NCI-H2081 treated with DMSO at 0.1 percent for 48 hours (cell line): ENCODE measurements at places on chromosomes 3 and 15.

GRCh38 chr3:131427226-131427625 is 45.7 kb downstream of the NUDT16 start:
- no peak for DNase-seq

GRCh38 chr15:33722005-33722672 is 246.2 kb upstream of the CHRM5 start:
- no peak for DNase-seq

DNA sequence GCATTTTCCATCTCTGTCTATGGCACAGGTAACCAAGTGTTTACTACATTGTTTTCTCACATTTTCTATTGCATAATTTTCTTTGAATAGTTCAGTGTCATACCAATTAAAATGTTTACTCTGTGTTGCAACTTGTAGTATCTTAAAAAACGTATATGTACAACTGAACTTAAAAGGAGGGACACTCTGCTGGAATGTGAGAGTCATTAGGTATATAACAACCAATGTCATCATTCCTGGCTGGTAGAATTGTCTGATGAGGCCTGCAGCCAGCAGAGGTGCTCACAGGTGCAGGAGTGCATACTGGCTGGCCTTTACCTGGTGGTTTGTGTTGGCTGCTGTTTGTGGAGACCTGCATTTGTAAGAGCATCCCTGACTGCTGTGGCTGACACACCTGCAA is 19.1 kb upstream of the RARRES1 start:
- no peak for DNase-seq

DNA sequence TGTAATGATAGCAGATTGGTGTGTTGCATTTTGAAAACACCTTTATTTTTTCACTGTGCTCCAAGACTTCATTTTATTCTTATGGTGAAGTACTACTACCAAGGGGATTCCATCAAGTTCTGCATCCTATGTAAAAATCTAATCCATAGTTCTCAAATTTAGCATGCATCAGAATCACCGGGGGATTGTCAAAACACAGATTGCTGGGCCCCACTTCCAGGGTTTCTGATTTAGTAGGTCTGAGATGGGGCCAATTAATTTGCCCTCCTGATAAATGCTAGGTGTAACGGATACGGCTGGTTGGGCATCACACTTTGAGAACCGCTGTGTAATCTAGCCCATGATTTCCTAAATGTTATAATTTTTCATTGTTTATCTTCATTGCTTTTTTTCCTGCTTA is 692 bp downstream of the ZWILCH start:
- DNase-seq: no peak

DNA sequence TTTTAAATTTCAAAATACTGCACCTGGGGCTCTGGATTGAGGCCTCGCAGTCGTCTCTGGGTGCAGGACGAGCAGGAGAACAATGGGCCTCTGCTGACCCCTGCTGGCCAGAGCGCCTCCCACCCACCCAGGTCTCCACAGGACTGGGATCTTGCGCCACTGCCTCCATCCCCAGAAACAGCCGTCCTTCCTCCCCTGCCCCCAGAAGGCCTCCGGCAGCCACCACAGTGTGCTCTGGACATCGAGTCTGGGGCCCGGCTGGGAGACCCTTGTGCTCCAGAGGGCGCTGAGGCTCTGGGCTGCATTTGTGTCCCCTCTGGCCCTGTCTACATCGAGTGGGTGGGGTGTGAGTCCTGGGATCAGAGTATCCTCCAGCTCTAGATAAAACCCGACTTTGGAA is 6.7 kb upstream of the ACSBG1 start:
- DNase-seq: no peak

DNA sequence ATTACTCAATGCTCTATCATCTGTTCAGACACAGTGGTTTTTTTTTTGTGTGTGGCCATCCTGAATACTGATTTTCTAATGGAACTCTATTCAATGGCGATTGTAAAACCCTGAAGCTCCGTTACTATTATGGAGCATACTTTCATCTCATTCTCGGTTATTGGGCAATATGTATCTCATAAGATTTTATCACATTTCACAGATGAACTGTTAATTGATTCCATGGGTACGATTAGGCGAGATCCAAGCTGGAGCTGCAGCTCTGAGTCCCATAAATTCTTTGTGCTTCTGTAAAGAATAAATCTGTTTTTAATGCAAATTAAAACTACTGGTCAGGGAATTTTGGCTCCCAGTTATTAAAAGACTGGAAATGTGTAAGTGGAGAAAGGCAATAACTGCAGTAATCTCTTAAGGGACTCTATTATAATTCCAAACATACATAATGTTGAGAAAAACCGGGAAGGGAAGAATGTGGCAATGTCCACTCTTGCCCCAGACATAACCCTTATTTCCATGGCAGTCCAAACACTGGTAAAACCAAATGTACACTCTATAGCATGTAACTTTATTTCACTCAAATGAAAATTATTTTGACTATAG is 82.2 kb downstream of the GREM1 start:
- no peak for DNase-seq

DNA sequence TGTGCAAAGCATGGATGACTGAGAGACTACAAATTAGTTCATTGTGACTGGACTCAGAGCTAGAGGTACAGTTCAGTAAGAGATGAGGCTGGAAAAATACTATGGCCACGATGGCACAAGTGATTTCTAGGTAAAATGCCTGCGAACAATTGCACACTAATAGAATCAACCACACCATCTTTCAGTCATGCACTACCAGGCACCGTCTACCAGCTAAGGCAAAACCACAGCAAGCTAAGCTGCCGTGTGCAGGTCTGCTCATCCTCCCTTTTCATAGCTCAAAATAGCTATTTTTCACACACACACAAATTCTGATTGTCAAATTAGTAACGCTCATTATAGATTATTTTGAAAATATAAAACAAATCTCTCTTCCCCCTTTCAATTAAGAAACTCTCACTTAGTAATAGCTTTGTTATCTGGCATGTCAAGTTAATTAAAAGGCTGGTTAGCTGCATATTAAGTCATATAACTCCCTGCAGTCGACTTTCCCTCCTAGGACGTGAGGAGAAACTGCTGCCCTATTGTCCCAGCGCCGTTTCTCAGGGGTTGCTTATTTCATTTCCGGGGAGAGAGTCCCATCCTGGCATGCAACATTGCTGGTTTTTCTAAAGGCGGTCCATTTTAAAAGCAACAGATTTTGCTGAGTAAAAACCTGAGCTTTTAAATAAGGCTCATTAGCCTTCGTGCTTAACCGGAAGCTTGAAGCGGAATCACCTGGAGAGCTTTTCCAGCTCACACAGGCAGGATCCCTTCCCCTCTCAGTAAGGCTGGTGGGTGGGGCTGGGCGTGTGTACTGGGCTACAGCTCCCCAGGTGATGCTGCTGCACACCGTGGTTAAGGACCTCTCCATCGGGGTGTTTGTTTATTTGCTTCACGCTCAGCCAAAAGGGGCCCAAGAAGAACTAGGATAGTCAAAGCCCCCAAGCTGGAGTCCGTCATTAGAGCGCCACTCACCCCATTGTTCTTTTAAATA is 16.9 kb upstream of the MEX3B start:
- no peak for DNase-seq

- no peak for DNase-seq
Observed at GRCh38 chr3:186487037-186487436, 57.1 kb downstream of the CRYGS start.

DNA sequence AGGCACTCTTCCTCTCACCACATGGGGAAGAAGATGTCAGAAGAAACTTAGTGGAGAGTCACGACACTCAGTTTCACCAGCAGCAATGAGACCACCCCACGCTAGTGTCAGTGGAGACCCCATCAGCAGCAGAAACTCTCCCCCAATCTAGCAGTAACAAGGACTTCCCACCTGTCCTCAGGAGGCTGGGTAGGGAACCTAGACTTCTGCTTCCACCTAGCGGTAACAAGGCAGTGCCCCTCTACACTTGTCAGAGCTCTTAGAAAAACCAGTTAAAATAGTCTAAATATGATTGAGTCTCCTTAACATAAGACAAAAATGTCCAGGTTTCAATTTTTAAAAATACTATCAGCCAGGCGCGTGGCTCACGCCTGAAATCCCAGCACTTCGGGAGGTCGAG is 57.3 kb downstream of the TRAT1 start:
- DNase-seq: no peak

DNA sequence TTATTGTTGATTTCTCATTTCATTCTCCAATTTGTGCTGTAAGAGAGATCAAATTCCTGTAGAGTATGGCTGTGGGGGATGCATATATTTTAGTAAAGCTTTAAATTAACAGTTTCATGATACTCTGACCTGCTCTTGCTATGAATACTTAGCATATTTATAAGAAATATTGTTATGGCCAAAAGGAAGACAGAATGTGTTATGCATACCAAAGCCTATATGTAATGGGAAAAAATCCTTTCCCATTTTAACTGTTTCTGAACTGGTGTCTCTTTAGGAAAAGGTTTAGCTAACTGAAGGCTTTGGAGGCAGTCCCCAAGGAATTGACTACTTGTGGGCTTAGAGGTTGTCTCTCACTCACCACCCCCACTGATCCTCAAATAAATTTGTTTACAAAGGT is 59.2 kb downstream of the CADPS start:
- DNase-seq: no peak

DNA sequence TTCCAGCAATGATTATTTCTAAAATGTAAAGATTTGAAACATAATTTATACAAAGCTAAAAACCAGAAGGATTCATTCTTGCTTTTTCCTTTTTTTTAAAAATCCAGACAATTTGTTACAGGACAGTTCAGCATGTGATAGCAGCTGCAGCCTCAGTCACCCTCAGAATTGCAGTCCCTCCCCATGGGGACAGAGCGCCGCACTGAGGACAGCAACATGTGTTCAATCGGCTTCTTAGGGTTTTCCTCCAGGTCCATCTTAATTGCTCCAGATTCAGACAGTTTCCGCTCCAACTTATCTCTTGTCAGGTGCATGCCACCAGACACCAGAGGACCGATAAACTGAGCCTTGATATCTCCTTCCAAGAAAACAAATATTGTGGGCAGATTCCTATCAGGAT is 134.9 kb upstream of the TBC1D5 start:
- DNase-seq: no peak

- DNase-seq: no peak
Observed at GRCh38 chr15:99455789-99456160, 110.0 kb upstream of the MEF2A start.

DNA sequence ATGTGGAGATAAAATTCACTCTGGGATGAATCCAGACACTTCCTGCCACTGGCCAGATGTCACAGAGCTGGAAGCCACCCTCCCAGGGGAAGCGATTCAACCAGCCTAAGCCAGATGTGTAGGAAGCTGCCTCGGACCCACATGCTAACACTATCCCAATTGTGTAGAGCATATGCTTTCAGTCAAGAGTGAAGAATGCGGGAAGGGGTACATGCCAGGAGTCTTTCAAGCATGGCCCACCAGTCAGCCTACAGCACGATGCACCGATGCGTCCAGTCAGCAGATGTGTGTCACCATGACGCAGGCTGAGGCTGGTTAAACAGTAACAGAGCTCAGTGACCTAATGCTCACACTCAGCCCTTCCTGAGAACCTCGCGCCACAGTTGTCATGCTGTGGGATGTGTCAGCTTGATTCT is 38.8 kb upstream of the BNC1 start:
- DNase-seq: no peak

DNA sequence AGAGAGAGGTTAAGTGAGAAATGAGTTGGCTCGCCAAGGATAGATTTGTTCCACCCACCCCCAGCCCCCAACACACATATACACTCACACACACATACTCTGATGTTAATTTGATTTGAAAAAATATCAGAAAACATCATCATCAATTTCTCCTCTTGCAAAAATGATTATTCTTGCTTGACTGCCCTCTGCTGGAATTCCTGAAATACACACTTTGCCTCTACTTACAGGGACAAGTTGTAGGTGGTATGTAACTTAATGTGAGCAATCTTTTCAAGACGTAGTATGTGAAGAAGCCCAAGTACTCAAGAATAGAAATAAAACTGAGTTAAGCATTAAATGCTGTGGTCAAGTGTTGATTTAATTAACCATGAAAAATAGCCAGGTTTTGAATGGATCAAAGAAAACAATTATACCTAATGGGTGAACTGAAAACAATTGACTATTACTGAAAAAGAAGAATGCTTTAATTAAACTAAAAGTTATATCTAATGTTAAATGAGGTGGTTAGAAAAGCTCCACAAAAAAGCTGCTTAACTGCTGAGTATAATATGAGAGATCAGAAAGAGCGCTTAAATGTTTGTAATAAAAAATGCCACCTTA is 46.6 kb upstream of the MDFIC2 start:
- no peak for DNase-seq

DNA sequence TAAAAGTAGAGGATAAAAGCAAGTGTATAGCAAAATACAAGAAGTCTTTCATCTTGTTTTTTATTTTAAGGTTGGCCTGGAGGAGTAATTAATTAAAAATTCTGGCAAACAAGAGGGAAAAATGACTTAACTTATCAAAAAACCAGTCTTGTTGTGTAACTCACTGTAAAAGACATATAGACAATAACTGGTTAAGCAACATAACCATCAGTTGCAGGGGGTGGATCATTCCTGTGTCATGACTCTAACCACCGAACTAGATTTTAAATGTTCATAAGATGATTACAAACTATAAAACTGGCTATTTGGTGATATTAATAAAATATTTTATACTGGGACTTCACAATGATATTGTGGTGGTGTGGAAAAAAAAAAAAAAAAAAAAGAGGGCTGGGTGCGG is 130.6 kb downstream of the STAG1 start:
- DNase-seq: no peak
